ENCODE measurements at places on chromosomes 6 and 20.

DNA sequence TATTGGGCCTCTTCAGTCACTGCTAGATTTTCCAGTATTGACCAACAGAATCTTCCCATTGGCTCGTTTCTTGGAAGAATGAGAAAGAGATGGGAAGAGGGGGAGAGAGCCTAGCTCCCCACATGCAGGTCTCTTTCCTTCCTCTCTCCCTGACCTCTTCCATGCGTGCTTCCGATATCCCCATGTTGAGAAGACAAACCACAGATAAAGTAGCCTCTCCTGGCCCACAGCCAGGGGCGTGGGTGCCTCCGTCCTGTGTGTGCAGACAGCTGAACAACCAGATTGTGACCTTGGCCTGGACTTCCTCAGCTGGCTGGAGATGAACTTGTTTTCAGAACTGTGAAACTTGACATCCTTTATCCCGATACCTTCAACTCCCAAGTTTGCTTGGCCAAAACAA lies 71.0 kb downstream of the EDN3 start:
- no peak for DNase-seq

DNA sequence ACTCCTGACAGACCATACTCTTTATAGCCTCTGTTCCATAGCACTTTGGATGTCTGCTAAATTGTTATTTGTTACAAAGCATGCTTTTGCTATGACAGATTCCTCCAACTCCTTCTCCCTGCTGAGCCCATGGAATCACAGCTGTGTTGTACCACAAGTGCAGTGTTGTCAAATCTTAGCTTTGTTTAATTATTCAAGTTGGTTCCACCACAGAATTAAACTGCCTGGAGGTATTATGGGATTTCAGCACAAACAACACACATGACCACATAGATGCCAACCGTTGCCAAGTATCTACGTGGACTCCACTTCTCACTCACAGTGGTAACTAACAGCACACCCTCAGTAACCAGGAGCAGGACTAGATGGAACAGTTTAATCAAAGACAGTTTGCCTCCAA lies 32.7 kb upstream of the MARCKS start:
- no peak for DNase-seq

DNA sequence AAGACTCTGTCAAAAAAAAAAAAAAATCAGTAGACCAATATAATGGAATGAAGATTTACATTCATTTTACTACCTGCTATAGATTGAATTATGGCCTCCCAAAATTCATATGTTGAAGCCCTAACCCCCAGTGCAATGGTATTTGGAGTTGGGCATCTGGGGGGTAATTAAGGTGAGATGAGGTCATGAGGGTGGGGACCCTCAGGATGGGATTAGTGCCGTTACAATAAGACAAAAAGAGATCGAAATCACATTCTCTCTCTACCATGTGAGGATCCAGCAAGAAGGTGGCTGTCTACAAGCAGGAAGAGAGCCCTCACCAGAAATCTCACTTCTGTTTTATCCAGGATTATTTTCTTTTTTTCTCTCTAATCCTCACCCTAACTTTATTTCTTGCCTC lies 100.6 kb upstream of the LOC128125822 start:
- DNase-seq = no peak

DNA sequence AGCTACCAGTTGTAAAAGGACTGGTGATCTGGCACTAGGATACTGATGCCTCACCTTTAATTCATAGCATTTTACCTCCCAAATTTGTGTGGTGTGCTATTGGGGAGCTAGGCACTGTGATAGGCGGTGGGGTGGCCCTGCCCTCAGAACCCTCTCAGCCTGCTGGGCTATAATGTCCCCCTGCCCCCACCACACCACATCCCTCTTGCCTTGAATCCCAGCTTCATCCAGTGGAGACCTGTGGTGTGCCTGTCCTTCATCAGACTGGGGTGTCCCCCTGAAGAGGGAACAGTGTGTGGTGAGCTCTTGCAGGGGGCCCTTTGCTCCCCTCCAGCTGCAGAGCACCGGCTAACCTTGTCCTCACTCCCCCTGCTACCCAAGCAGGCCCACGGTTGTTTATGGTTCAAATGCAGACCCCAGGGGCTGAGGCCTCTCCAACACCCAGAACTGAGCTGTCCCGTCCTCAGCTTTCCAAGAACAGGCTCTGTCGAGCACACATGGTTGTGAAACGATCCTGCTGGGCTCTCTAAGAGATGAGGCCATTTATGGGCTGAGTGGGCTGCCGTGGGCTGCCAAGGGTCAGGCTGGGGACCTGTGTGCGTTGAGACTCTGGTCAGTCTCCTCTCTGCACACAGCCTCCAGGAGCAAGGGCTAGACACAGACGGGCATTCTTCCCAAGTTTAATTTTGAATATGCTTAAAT lies 26.9 kb upstream of the VEGFA start:
- DNase-seq = no peak

GRCh38 chr6:1634081-1634480 lies 24.4 kb downstream of the FOXC1 start:
- DNase-seq = no peak

DNA sequence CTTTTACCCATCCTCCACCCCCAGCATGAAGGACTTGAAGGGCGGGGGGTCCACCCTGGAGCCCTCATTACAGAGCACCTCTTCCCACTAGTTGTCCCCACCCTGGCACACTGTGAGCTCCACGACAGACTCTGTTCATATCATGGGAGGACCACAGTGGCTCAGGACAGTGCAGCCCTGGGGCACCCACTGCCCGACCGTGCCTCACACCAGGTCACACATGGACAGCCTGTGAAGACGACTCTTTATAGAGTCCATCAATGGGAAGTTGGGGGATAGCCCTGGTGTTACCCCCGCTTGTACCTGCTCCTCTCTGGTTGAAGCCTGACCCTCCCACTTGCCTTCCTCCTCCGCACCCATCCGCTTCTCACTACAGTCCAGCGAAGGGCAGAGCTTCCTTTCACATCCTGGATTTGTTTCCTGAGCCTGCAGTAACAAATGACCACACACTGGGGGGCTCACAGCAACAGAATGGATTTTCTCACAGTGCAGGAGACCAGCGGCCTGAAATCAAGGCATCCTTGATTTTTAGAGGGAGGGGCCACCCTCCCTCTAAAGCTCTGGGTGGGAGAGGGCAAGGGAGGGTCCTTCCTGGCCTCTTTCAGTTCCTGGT lies 15.5 kb downstream of the ZNF831 start:
- no peak for DNase-seq

GRCh38 chr20:42587427-42587826 lies 602.3 kb downstream of the PTPRT start:
- DNase-seq = no peak

GRCh38 chr6:157993076-157993475 lies 11.4 kb downstream of the SYNJ2 start:
- DNase-seq = no peak

- DNase-seq = no peak
Observed at GRCh38 chr20:57169162-57169561, 97.3 kb downstream of the BMP7 start.

- no peak for DNase-seq
Observed at GRCh38 chr20:12591949-12592470, 416.8 kb upstream of the SPTLC3 start.

GRCh38 chr20:50295762-50296449 lies 105.3 kb downstream of the CEBPB start:
- no peak for DNase-seq

- no peak for DNase-seq
Observed at GRCh38 chr6:44956396-44956795, 371.7 kb upstream of the RUNX2 start.

GRCh38 chr6:139150920-139151319 lies 16.0 kb downstream of the HECA start:
- no peak for DNase-seq

DNA sequence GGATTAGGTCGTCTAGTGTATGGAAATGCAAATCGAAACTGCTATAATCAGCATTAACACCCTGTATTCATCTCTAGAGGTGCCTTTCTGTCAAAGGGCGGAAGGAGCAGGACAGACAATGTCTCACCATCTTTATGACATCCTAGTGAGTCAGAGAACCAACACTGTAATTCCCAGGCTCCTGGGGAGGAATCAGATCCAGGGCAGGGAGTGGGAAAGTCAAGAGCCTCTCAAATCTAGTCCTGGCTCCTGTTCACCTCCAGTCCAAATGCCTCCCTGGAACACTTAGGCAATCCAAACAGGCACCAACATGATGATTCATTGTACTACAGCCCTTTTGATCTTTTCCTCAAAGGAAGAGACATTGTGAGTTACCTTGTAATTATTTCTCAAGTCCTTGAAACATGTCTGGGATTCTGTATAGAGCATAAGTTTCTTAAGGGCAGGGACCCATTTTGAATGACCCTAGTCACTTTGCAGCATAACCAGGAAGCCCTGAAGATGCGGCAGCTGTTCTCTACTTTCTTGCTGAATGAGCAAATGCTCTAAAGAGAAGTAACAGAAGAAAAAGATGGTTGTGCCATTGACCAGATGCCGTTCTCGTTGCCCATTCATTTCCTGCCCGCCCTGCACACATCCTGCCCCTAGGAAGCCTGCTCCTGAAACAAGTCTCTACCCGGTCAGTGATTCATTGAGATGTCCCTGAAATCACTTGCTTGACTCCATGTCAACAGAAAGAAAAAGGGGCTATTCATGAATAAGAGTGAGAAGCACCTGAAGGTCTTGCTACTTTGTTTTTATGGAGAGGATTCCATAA lies 112.8 kb upstream of the JARID2 start:
- no peak for DNase-seq

GRCh38 chr6:109458774-109459531 lies 3.4 kb upstream of the MICAL1 start:
- DNase-seq = peak; percentile 36

- DNase-seq = no peak
Observed at GRCh38 chr6:33019372-33019771, 10.0 kb upstream of the HLA-DOA start.

GRCh38 chr20:60031107-60031506 lies 72.9 kb downstream of the CDH26 start:
- DNase-seq = no peak

DNA sequence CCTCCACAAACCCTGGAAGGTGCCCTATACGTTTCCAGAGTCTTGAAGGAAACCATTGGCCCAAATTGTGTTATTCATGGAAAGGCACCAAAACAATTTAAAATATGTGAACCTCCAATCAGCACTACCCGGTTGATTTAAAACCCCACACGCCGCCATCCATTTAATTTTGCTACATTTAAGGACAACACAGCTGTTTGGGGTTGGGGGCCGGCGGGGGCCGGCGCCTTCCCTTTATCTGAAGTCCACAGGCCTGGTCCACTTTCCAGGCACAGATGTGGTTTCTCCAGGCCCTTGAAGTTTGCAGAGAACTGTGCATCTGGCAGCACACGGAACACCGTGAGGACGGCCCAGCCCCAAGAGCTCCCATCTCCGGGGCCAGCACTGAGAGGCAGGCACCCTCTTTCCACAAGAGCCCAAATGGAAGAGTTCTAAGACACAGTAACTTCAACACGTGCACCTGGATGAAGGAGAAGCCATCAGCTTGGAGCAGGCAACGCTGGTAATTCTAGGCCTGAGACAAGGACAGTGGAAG lies 16.8 kb upstream of the FRMD1 start:
- DNase-seq = no peak

GRCh38 chr6:782141-782540 lies 89.2 kb upstream of the EXOC2 start:
- DNase-seq = no peak

- DNase-seq = no peak
Observed at GRCh38 chr6:118152524-118152923, 245.5 kb downstream of the SLC35F1 start.

DNA sequence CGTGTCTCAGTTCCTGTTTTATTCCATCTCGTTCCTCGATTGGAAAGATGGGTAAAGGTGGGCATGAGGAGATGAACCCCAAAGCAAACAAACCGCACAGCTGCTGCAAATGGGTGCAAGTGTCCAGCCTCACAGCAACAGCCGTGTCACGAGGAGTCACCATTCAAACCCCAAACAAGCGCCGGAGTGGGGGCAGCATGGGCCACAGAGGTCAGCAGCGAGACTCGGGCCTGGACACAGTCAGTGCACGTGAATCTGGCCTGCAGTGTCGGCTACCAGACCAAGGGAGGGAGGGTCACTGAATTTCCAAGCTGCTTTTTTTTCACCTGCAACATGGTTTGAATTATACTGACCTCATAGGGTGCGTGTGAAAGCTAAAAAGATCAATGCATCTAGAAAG lies 63.5 kb downstream of the EZR start:
- no peak for DNase-seq

DNA sequence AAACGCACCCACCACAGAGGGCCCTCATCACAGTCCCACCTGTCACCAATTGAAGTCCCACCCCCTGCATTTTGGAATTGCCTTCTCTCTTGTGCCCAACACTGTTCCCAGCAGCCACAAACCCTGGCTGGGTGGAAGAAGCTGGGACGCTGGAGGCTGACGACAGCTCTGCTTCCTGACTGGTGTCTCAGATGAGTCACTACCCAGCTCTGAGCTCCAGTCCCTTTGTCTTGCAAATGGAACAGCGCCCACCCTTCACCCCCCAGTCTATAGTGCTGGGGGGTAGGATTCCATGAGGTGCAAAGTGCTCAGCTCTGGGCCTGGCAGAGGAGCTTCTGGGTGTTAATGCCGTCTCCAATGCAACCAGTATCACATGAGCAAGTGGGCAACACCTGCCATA lies 85.3 kb downstream of the DLGAP4 start:
- no peak for DNase-seq

GRCh38 chr20:10558635-10559187 lies 115.1 kb downstream of the JAG1 start:
- peak; percentile 14 for DNase-seq

- no peak for DNase-seq
Observed at GRCh38 chr6:84568971-84569370, 195.4 kb downstream of the TBX18 start.

- DNase-seq = no peak
Observed at GRCh38 chr6:168338777-168339176, 19.2 kb upstream of the DACT2 start.

DNA sequence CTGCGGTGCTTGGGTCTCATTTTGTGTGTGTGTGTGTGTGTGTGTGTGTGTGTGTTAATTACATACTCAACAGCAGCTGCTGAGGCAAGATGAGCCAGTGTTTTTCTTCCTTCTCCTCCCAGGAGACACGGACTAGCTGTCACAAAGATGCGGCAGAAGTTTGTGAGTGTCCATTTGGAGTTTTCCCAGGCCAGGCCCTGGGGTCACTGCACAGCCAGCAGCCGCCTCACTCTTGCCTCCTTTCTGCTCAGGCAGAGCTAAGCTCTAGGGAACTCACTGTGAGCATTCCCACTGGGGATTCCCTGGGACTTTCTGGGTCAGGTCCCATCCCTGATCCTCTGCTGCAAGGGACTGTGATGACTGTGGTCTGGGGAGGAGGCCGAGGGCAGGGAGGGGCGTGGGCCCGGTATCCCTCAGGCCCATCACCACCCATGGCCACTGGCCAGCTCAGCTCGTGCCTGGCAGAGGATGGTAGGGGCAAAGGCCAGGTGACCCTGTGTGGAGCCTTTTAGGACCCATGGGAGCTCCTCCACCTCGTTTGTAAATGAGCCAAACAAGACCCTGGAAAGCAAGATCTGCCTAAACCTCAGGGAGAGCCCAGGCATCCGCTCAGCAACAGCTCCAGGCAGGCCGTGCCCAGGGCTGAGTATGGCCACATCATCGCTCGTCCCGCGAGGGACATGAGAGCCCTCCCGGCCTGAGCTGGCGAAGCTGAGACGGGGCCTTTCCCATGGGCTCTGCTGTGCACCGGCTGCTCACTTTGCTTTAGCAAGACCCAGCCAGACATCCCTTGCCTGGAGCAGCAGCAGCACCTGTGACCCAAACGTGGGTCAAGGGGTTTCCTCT lies 102.0 kb downstream of the PSMB1 start:
- DNase-seq = no peak
